ENCODE measurements at places on chromosomes 6 and 20.

DNA sequence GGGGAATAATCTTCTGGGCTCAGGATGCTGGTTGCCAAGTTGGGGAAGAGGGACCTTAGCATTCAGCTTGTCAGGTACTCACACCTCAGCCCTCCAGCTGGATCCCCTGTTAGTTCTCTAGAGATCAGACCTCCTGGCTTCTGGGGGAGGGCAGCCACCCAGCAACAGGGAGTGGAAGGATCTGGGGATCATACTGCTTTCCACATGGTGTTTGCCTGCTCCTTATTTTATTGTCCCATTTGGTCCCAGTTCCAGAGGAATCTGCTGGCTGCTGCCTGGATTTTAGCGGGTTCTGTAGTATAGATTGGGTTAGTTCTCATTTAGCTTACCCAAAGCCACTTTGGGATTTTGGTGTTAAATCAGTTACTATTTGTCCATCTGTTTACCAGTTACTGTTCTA is 29.3 kb downstream of the KAT14 start:
- DNase-seq = no peak

- DNase-seq = no peak
Observed at GRCh38 chr20:23361119-23361475, 885 bp upstream of the GZF1 start.

- peak; percentile 16 for DNase-seq
Observed at GRCh38 chr6:90294614-90294988, 2.0 kb downstream of the BACH2 start.

GRCh38 chr6:109236115-109237076 is 141.1 kb downstream of the CEP57L1 start:
- no peak for DNase-seq

GRCh38 chr20:8735674-8736073 is 333.2 kb upstream of the PLCB4 start:
- DNase-seq = no peak

GRCh38 chr6:170266061-170266825 is 24.6 kb downstream of the DLL1 start:
- no peak for DNase-seq

DNA sequence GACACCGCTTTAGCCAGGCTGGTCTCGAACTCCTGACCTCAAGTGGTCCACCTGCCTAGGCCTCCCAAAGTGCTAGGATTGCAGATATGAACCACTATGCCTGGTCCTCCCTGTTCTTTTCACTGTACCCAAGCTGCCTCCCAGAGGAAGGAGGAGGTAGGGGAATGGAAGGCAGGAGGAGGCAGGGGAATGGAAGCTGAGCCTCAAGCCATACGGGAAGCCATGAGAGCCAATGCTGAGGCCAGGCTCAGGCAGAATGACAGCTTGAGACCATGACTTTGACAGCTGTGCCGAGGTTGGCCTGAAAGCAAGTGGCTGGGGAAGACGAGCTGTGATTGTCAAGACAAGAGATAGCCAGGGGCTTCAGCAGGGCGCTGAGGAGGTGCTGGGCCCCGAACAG is 13.6 kb upstream of the ZNF335 start:
- no peak for DNase-seq

DNA sequence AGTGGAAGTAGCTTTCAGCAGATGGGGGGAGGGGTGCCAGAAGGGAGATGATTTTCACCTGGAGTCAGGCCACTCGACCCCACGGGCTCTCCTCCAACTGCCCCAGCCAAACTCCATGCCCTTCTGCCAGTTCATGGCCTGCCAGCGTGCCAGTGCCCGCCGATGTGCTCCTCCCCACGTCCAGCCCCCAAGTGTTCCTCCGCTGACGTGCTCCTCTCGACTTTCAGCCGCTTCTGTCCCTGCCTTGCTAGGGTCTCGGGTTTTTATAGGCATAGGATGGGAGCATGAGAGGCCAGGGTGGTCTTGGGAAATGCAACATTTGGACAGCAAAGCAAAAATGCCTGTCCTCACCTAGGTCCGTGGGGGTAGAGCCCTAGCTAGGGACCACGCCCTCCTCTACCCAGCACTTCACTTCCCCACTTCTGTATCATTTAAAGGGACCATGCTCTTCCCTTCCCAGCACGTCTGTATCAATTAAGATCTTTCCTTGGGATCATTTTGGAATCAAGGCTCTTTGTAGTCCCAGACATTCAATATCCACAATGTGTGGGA is 54.4 kb downstream of the PRND start:
- no peak for DNase-seq
